ENCODE measurements at places on chromosomes 6 and 20.

DNA sequence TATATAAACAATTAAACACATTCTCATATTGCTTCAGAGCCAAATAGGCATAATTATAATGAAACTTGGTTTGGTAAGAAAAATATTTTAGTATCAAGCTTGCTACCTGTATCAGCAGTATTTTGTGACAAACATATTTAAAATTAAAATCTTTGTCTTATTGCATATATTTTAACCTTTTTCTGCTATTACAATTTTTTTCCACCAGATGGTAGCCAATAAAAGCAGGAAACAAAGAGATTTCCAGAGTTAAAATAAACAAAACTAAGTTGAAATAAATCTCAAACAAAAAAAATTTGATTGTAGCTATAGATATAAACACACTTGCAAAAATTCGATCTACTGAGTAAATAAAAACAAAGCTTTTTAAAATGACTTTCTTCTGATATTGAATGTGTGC, 491.3 kb upstream of the GJE1 start:
- no peak for DNase-seq

- no peak for DNase-seq
Observed at GRCh38 chr20:59948212-59948611, 8.0 kb downstream of the FAM217B start.

DNA sequence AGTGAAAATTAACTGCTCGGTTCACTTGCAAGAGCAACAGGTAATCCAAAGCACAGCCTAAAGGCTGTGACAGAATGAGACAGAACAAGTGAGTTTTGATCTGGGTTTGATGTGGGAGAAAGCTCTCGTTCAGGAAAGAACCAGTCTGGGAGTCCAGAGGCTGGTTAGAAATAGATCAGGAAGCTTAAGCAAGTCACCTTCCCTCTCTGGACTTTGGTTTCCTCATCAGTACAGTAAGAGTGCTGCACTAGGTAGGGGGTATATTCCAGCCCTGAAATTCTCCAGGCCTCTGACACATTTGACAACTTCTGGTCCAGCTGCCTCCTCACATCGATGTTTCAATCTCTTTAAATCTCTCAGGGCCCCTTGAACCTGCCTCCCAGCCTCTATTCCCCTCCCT, 33.7 kb upstream of the MDGA1 start:
- no peak for DNase-seq

DNA sequence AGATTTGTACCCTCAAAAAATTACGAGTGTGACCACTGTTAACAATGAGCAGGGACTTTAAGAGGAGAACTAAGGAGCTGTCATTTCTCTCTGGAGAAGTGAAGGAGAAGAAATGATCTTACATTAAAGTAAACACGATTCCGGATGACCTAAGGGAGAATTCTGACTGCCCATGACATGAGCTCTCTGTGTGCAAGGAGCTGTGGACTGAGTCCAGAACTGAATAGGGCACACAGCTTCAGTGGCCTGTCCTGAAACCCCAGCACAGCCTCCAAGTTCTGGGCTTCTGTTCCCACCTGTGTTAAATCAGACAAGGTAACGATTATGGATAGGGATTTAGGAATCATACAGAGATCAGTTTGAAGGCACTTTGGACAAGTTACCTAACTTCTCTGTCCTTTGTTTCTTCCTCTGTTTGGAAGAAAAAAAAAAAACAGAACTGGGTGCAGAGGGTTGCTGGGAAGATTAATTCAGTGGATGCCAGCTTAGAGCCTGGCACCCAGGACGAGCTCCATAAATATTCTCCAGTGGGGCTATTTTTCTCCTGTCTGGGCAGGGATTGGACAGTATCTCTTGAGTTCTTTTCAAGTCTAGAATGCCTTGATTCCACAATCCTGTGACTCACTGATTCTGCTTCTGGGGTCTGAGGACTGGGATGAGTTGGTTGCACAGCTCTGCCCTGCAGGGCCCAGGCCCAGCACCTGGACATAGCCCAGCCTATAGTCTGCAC, 65.7 kb downstream of the MRPL14 start:
- no peak for DNase-seq

DNA sequence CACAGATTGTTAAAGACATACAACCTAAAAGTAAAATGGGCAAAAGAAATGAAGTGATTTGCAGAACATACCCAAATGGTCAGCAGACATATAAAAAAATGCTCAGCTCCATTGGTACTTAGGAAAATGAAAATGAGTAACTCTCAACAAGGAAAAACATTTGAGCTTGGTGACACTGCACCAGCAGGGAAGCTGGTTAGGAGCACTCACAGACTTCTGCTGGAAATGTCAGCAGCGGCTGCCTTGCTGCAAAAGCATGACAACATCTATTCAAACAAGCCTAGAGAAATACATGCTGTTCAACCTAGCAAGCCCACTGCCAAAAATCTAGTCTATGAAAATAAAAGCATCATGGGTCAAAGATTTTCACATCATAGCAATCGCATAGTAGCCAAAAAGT, 99.0 kb upstream of the FOXQ1 start:
- no peak for DNase-seq

GRCh38 chr20:1427457-1428054, 34.7 kb upstream of the FKBP1A start:
- no peak for DNase-seq

Data from activated CD8-positive, alpha-beta memory T cell treated with anti-CD3 and anti-CD28 coated beads for 1 hour (primary cell).